Large intestine (tissue), 12 donors: ENCODE measurements at places on chromosomes 12 and 14. TPM values are rescaled to one million over a fixed set of nuclear protein-coding genes. Genes with fewer than 3 reads are reported as not detected.
A peak's percentile ranks its signal among the peaks of the same experiment; 100 is the strongest.

DNA sequence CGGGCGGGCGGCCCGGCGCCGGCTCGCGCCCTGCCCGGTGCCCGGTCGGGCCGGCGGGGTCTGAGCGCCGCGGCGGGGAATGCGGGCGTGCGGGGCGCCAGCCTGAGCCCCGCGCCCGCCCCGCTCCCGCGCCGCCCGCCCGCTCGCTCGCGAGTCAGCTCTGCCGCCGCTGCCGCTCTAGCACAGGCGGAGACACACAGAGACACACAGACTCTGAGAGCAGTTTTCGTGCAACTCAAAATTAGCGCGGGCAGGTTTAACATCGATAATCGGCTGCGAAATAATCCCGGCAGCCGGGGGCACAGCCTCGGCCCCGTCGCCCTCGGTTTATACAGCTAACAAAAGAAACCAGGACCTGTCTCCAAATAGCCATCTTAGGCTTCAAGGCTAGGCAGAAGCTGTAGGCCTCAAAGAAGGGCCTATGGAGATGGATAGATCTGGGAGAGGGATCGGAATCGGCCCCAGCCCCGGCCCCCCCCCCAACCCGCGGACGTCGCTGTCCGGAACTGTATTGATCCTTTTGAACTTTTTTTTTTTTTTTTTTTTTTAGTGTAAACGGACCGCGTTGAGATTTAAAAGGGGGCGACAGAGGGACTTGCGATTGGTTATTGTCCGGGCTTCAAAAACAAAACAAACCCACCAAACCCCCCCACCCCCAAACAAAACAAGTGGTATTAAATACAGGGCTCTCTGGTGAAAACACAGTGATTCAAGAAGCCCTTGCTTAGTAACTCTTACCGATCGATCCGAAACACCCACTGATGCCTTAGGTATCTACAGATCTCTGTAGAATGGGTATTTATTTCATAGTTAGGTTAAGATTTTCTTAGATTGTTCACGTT is 1.1 kb downstream of the ARID2 start:
- DNase-seq = peak; percentile 9

- no peak for DNase-seq
Measured at GRCh38 chr12:10926269-10926668, 2.8 kb upstream of the PRH2 start.

GRCh38 chr14:102899516-102899900 is 23.0 kb upstream of the AMN start:
- DNase-seq = no peak

GRCh38 chr12:80625901-80626300 is 81.5 kb upstream of the MYF6 start:
- DNase-seq = no peak

DNA sequence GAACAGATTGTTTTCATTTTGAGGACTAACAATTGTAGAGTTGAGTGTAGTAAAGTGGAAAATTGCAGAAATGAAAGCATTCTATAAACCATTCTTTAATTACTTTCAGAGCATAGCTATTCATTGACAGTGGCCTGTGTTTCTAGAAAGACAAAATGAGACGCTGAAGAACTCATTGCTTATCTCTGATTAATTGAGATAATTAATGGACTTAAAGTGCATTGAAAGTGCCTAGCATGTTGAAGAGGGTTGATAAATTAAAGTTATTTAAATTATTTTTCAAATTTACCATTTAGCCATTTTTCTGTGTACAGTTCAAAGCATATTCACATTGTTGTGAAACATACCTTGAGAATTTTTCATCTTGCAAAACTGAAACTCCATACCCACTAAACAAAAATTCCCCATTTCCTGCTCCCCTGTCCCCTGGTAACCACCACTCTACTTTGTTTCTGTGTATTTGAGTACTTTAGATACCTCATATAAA is 57.4 kb downstream of the DAAM1 start:
- no peak for DNase-seq

GRCh38 chr12:53677800-53678148 is 1.9 kb upstream of the ATP5MC2 start:
- no peak for DNase-seq

DNA sequence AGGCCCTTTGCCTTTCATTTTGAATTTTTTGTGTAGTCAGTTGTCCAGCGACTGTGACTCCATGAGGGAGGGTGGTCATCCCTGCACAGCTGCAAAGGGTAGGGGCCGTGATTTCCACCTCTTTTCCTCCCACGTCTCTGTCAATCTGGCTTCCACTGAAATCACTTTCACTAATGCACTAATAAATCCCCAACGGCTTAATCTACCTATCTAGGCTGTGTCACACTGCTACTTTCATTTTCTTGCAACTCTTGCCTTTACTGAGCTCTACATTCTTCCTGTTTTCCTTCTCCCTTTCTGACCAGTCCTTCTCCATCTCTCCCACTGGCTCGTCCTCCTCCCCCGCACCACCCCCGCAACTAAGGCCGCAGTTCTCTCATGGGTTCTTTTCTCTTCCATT is 212.3 kb upstream of the FOXN3 start:
- no peak for DNase-seq

ITGB7 gene
- 9.5 TPM for polyA plus RNA-seq

TMPRSS12 gene
- 0.01 TPM for polyA plus RNA-seq

AICDA gene
- 1.0 TPM for polyA plus RNA-seq

TNFAIP2 gene
- polyA plus RNA-seq = 21.0 TPM
